Cerebellar cortex (tissue), 1 donor: ENCODE measurements at places on chromosomes 3 and 15.
A peak's percentile ranks its signal among the peaks of the same experiment; 100 is the strongest.

- DNase-seq, result peak; percentile 11
Measured at GRCh38 chr3:25901796-25902195, 111.9 kb downstream of the OXSM start.

- no peak for DNase-seq
Measured at GRCh38 chr3:56879436-56880215, 77.9 kb upstream of the ARHGEF3 start.

- no peak for DNase-seq
Measured at GRCh38 chr3:169150920-169151319, 512.6 kb downstream of the MECOM start.

GRCh38 chr15:88701561-88702095 lies 62.8 kb downstream of the ISG20 start:
- peak; percentile 5 for DNase-seq

DNA sequence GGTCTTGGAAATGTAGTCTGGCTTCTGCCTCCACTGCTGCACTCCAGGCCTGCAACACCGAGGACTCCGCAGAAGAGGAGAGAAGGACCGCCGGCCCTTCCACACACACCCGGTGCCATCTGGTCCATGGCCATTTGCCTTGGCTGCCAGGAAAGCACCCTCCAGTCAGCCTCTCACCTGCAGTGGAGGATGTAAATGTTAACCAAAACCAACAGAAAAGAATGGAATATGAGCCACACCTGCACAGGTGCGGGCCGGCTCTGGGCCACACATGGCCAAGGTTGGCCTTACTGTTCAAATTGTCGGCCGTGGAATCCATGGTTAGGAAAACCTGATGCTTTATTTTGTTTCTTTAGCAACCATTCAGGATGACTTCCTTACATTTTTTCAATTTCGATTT lies 178.3 kb upstream of the C2CD4B start:
- peak; percentile 12 for DNase-seq

- no peak for DNase-seq
Measured at GRCh38 chr3:168951368-168951767, 712.1 kb downstream of the MECOM start.

- DNase-seq, result no peak
Measured at GRCh38 chr3:78268716-78269668, 1229.1 kb downstream of the ROBO2 start.

DNA sequence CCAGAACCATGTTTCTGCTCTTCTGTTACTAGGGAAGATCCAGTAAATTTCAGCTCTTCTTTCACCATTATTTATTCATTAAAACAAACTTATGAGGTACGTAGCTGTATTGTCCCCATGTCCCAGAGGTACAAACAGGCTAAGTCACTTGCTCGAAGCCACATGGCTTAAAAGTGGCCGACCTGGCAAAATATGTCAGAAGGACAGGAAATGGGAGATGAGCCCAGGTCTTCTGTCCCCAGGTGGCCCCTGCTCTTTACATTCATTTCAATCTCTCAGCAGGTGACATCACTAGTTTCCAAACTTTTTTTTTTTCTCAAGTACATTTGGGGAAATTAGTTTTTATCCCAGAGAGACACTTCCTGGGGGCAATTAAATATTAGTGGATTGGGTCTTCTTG lies 34.1 kb upstream of the LPP start:
- DNase-seq, result peak; percentile 42

GRCh38 chr15:62742409-62743171 lies 300.0 kb upstream of the TPM1 start:
- peak; percentile 77 for DNase-seq

DNA sequence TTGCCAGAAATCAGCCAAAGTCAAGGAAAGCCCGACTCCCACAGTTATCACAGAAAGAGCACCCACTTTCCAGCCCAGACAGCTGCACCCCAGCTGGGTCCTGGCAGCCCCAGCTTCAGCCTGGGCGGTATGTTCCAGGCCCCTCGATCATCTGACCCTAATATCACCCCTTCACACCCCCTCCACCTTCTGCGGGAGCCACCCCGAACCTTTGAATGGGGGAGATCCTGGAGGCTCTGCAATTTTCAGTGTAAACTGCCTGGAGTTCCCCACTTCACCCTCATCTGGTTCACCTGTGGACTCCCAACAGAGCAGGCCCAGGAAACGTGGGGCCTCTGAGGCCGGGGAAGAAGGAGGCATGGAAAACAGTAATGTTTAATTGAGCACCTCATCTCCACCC lies 5.9 kb downstream of the PRSS50 start:
- DNase-seq, result no peak
